Breast epithelium (tissue), 4 donors: ENCODE measurements at places on chromosomes 7 and 10. TPM values are rescaled to one million over a fixed set of nuclear protein-coding genes. Genes with fewer than 3 reads are reported as not detected.

TAS2R41 gene
- 0.66 TPM for total RNA-seq

GRCh38 chr10:74924251-74924963, 98.0 kb downstream of the KAT6B start:
- no peak for DNase-seq

DNA sequence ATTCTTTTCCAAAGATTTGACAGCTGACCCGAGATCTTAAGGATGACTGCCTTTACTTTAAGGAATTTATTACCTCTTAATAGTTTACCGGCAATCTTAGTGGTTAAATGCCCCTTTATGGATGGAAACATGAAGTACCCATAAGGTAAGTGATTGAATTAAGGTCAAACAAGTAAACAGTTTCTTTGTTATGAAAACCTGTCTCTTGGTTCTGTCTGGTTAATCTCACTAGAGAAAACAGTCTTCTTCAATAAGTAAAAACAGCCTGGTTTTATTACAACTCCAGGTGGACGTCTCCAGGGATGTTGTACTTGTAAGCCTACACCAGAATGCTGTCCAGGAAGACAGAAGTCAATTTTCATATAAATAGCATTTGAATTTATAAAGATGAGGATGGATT, 161.8 kb upstream of the MTPN start:
- DNase-seq = no peak

DNA sequence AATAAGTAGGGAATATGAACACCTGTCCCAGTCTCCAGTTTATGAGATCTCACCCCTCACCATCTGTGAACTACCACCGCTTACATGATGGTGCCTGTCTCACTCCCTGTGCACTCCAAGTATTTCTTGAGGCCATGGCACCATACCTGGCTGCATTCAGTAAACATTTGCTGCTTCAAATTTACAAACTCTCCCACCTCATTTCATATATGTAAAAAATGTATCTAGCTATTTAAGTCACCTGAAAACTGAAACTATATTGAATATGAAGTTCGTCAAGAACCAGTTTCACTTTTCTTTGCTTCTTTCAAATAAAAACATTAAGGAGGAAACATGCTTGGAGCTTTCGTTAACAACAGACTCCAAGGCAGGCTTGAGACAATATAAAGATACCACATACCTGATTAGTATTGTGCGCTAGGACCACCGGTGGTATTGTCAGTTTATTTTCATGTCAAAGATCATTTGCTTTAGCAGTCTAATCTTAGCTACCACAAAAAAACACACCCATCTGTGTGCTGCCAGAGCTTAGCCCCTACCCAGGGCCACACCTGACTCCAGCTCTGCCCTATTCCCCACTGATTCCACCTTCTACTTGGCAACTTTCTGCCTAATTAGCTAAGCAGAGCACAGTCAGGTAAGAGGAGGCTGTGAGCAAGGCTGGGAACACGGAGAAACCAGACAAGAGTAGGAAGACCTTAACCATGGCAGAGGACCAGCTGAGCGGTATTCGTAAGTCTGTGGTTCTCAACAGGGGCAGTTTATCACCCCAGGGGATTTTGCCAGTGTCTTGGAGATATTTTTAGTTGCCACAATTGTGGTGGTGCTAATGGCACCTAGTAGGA, 92.0 kb downstream of the ZFAND4 start:
- no peak for DNase-seq

- DNase-seq = no peak
Observed at GRCh38 chr10:129024046-129024445, 443.0 kb upstream of the MGMT start.

- no peak for DNase-seq
Observed at GRCh38 chr7:109125001-109125400, 555.3 kb downstream of the DNAJB9 start.
